ENCODE measurements at places on chromosomes 5 and 9. TPM values are rescaled to one million over a fixed set of nuclear protein-coding genes. Genes with fewer than 3 reads are reported as not detected.
A peak's percentile ranks its signal among the peaks of the same experiment; 100 is the strongest.

Gene HSD17B3
- total RNA-seq: not detected

Gene ANGPTL2
- total RNA-seq: 47.5 TPM

Gene ALDH1A1
- total RNA-seq: 8.8 TPM

Gene ELP1
- total RNA-seq: 32.3 TPM

GRCh38 chr9:37997636-37998374 is 71.2 kb downstream of the SHB start:
- no peak for DNase-seq

DNA sequence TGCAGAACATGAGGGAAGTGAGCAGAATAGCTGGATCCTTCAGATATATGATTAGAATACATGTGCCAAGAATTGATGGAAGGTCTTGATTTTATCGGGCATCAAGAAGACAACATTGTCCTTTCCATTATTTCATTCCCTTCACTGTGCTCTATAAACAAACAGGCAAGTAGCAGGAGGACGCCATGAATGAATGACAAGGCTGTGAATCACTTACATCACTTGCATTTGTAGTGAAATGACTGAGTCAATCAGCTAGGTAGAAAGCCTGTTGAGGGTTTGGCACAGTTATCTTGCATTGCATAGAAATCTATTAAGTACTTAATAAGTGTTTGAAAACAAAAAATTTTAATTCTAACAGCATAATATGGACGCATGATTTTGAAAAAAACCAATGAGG is 548.8 kb upstream of the IZUMO3 start:
- no peak for DNase-seq

- peak; percentile 81 for DNase-seq
These were observed 41.9 kb upstream of the AGXT2 start for GRCh38 chr5:35089334-35090314.

GRCh38 chr5:15946026-15946425 is 233.6 kb downstream of the MARCHF11 start:
- DNase-seq: peak; percentile 48

GRCh38 chr9:114592356-114592755 is 4.8 kb downstream of the ATP6V1G1 start:
- DNase-seq: peak; percentile 33

- DNase-seq: no peak
These were observed 14.4 kb upstream of the ABLIM3 start for GRCh38 chr5:149126906-149127305.

DNA sequence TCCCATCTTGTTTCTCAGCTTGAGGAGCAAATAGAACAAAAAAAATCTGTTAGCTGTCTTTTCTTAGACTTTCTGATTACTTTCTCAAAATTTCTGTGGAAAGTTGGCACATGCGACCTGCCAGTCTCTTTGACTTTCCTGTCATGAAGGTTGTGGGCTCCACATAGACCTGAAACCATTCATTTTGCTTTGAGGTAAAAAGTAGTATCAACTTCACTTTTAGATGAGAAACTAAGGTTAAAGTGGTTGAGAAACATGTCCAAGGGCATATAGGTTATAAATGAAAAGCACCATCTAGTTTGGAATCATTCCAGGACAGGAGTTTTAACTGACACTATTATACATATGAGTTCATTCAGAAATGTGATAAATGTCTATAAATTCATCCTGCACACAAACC is 42.7 kb downstream of the ST8SIA4 start:
- DNase-seq: no peak

DNA sequence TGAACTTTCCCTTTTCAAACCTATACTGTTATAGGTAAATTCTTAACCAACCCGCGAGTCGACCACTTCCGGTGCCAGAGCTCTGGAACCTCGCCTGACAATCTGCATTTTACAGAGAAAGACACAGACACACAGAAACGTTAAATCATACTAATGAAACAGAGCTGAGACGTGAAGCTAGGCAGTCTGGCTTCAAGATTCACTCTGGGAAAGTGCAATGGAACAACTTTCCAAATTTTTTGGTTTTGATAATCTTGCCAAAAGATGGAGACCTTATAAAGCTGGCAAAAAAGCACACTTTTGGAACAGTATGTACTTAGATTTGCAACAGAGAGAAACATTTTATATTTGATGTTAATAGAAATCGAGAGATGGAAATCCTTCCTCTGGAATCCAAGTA is 15.9 kb upstream of the WNT8A start:
- no peak for DNase-seq

DNA sequence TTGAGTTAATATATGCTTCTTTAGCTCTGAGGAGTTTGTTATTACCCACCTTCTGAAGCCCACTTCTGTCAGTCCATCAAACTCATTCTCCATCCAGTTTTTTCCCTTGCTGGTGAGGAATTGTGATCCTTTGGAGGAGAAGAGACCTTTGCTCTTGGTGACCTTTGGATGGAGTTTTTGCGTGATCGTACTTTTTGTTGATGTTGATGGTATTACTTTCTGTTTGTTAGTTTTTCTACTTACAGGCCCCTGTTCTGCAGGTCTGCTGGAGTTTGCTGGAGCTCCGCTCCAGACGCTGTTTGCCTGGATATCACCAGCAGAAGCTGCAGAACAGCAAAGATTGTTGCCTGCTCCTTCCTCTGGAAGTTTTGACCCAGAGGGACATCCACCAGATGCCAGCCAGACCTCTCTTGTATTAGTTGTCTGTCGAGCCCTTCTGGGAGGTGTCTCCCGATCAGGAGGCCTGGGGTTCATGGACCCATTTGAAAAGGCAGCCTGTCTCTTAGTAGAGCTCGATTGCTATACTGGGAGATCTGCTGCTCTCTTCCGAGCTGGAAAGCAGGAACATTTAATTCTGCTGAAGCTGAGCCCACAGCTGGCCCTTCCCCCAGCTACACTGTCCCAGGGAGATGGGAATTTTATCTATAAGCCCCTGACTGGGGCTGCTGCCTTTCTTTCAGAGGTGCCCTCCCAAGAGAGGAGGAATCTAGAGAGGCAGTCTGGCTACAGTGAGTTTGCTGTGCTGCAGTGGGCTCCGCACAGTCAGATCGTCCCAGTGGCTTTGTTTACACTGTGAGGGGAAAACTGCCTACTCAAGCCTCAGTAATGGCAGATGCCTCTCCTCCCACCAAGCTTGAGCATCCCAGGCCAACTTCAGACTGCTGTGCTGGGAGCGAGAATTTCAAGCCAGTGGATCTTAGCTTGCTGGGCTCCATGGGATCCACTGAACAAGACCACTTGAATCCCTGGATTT is 445.5 kb downstream of the MAN2A1 start:
- no peak for DNase-seq

DNA sequence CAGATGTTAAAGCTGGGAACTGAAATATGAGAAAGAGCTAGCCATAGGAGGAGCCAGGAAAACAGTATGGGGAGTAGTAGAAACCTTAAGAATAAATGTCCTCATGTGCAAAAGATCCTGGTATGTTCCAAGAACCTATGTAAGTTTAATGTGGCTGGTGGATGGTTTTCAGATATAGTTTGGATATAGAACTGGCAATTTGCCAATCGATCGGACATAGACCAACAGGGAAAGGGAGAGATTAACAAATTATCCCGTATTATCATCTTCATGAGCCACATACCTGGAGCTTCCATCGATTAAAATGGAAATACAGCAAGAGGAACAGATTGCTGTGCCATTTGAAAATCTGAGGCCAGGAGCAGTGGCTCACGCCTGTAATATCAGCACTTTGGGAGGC is 388.7 kb downstream of the PRELID2 start:
- DNase-seq: no peak

DNA sequence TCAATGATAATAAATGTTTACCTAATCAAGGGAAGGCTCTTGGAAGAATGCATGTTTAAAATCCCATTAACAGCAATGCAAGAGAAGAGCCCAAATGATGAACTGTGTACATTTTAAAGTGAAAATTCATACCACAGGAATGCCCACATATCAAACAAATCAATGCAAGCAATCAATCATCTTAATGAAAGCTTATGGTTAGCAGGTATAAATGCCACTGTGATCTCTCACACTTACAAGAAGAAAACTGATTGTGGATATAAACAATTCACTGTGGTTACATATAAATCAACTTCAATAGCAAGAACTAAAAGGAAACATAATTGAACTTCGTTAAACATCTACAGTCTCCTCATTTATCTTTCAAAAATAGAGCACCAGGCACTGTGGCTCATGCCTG is 161.0 kb upstream of the RORB start:
- no peak for DNase-seq

DNA sequence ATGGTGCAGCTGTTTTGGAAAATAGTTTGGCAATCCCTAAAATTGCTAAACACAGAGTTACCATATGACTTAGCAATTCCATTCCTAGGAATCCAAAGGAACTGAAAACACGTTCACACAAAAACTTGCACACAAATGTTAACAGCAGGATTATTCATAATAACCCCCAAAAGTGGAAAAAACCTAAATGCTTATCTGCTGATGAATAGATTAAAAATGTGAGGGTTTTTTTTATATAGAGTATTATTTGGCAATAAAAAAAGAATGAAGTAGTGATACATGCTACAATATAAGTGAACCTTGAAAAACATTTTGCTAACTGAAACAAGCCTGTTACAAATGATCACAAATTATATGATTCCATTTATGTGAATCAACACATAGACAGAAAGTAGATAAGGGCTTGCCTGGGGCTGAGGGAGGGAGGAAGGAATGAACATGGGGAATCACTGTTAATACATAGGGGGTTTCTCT is 45.1 kb upstream of the TRIO start:
- DNase-seq: peak; percentile 91

- peak; percentile 37 for DNase-seq
These were observed 309.9 kb downstream of the MAT2B start for GRCh38 chr5:163815240-163815791.
